ENCODE measurements at places on chromosomes 11 and 22.

GRCh38 chr11:131824771-131825170 is 454.4 kb downstream of the NTM start:
- no peak for DNase-seq

DNA sequence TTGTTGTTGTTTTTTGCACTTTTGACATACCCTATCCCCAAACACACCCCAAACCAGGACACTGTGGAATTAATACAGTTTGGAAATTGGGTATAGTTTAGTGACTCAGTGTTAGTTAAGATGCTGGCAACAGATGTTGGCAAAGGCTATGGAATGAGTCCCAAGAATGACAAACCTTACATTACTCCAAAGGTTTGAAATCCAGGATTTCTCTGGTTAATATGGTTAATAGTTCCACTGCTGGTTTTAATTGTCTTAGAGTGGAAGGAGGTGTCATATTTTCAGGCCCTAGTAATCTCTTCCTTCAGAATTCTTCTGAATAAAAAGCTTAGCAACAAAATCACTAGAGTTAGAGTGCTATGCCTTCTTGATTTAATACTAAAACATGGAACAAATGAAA is 775 bp downstream of the LPXN start:
- no peak for DNase-seq

- DNase-seq = peak; percentile 43
Observed at GRCh38 chr11:25435197-25435596, 896.7 kb upstream of the ANO3 start.

GRCh38 chr22:36522662-36523061 is 6.3 kb downstream of the EIF3D start:
- DNase-seq = no peak

GRCh38 chr11:27139742-27140367 is 99.2 kb downstream of the BBOX1 start:
- DNase-seq = no peak

- no peak for DNase-seq
Observed at GRCh38 chr22:40703174-40703573, 23.9 kb downstream of the MCHR1 start.

DNA sequence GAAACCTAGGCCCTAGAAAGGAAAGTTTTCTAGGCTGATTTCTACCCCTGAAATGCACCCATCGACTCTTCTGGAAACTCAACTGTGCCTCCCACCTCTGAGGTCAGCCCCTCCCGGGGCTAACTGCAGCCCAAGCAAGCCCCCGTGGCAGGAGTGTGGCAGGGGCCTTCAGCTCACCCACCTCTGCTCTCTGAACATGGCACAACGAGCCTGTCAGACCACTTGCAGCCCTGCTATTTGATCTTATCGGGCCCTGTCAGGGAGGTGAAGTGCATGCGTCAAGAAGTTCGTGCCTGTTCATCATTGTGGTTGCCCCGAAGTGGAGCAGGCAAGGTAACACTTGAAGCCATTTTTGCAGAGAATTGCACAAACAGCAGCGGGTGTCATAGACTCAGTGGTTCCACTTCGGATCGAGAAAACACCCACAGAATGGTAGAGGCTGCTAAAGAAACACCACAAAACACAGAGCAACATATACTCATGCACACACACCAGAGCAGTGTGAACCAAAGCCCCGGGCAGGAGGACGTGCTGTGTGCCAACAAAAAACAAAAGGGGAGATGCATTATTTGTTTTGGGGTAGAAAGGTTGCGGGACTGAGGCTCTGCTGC is 262.7 kb downstream of the ETS1 start:
- no peak for DNase-seq

GRCh38 chr11:83970061-83970671 is 684.0 kb upstream of the CCDC90B start:
- DNase-seq = no peak

DNA sequence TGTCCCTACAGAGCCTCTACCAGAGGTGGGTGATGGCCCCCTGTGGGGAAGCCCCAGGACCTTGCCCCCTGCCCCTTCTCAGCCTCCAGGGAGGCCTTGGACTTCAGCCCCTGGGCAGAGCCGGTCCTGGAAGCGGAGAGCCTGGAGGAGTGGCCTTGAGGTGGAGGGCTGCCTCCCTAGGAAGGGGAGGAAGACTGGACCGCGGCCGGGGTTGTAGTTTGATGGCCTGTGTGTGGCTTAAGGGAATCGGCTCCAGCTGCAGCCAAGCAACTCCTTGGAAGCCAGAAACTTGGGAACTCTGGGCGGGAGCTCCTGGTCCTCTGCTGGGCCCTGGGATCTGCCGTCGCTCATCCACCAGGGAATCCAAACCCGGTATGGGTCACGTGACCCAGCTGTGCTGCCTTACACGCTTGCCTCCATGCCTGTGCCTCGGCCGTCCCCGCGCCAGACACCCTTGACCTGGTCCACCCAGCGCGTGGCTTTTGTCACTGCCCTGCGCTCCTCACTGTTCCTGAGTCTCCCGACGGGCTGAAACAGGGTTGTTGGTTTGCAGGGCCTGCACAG is 23.5 kb upstream of the ARHGAP8 start:
- no peak for DNase-seq

GRCh38 chr11:70311616-70312015 is 41.1 kb downstream of the PPFIA1 start:
- peak; percentile 15 for DNase-seq

DNA sequence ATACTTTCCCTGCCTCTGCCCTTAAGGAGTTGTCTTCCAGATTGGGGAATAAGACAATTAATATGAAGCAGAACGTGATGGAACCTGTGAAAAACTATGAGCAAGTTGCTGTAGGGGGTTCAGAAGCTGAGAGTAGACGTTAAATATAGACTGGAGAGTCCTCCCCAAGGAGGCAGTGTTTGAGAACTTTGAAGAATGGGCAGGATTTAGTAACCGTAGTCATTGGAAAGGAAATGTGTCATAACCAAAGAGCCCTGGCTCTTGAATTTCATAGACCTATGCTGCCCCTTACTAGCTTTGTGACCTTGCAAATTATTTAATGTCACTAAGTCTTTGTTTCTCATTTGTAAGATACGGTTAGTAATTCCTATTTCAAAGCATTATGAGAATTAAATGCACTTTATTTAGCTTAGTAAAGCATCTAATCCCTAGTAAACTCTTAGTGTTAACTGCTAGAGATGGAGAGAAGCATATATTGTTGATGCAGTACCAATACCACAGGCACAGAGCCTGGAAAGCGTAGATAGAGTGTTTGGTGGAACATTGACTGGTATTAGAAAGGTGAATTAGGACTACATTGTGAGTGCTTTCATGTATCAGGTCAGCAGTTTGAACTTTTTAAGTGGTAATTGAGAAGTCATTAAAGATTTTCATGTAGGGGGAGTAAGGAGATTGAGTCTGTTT is 54.1 kb downstream of the MCAM start:
- no peak for DNase-seq

GRCh38 chr11:120894202-120894985 is 129.5 kb upstream of the TBCEL start:
- no peak for DNase-seq

DNA sequence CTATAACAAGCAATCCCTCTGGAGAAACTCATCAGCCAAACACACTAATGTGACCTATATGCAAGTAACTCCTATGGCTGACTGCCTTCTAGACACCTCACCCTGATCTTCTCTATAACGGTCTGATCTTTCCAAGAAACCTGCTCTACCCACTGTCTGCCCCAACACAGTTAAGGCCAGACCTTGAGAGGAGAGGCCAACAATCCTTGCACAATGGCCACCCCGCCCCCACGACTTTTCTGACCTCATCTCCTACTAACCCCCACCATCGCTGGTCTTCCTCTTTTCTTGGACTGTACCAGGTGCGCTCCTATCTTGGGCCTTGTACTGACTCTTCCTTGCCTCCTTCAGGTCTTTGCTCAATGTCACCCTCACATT is 12.5 kb downstream of the HIRA start:
- DNase-seq = no peak

GRCh38 chr11:73275381-73275750 is 3.2 kb downstream of the P2RY6 start:
- no peak for DNase-seq

- DNase-seq = no peak
Observed at GRCh38 chr22:38443628-38444521, 11.1 kb downstream of the KCNJ4 start.

DNA sequence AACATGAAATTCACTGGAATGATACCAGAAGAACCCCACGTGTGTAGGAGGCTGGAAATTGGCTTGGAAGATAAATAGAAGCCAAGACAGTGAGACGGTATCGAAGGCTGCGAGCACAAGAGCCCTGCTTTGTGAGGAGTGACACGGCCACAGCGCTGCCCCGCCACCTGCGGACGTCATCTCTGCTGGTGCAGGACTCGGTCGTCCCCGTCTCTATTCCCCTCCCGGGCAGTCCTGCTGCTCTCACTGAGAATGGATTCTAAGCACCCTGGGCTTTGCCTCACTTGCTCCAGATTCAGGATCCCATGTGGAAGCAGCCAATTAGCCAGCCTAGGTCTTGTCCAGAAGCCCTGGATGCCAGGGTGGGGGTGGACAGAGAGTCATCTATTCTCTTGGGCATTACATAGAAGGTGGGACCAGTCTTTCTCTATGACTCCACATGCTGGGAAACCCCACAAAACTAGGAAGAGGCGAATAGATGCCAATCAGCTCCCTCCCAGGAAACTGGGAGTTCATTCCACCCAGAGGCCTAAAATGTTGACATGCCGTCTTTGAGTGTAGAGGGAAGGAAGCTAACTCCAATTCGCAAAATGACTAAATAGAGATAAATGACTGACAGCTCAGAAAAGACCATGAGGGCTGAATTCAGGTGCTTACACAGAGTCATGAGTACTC is 25.1 kb downstream of the APOL3 start:
- no peak for DNase-seq

DNA sequence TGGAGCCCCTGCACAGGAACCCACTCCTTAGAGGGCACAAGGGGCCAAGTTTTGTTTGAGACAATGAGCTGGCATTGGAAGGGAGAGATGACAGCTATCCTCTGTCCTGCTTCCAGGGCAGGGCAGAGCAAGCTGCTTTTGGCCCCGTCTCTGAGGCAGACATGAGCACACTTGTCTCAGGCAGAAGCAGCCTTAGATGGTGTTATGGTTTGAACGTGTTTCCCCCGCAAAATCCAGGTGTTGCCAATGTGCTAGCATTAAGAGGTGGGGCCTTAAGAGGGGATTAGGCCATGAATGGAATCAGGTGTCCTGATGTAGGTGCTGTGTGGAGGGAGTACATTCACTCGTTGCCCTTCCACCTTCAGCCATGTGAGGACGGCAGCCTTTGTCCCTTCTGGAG is 2.5 kb downstream of the TP53AIP1 start:
- DNase-seq = no peak

- no peak for DNase-seq
Observed at GRCh38 chr11:11963842-11964773, 44.3 kb downstream of the DKK3 start.

DNA sequence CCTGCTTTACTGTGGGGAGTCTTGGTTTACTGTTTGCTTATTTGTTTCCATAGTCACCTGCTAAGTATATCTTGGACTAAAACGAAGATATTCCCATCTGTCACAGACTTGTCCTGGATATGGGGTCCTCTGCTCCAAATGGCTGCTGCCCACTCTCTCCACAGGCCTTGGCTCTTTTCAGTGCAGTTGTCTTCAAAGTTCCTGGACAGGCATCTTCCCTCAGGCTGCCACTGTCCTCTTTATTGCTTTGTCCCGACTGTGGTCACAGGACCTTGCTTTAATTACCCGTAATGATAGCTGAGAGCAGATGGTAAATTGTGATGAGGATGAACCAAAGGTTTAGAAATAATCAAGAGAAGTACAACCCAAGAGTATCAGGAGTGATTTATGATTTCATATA is 713.9 kb upstream of the CCDC179 start:
- no peak for DNase-seq

GRCh38 chr11:25734591-25735211 is 597.2 kb upstream of the ANO3 start:
- DNase-seq = peak; percentile 75

- DNase-seq = no peak
Observed at GRCh38 chr11:111135778-111136570, 109.6 kb upstream of the POU2AF2 start.

GRCh38 chr22:45600790-45601730 is 70.6 kb upstream of the ATXN10 start:
- DNase-seq = no peak

DNA sequence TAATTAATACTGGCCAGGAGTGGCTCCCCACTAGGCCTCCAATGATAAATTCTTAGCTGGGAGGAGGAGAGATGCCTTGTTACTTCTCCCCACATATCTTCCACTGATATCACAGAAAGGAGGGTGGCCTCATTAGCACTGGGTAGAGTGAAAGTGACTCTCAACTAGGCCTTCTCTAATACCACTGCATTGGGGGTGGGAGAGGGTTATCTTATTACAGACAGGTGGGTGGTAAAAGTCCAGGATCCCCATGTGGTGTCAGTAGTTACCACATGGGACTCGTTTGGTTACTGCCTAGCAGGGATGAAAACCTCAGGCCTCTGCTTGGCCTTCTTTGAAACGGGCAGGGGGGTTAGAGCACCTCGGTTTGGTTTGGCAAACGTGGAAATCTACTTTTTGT is 167.3 kb downstream of the UVRAG start:
- no peak for DNase-seq

GRCh38 chr11:3124821-3125220 is 40.3 kb downstream of the OSBPL5 start:
- DNase-seq = no peak

DNA sequence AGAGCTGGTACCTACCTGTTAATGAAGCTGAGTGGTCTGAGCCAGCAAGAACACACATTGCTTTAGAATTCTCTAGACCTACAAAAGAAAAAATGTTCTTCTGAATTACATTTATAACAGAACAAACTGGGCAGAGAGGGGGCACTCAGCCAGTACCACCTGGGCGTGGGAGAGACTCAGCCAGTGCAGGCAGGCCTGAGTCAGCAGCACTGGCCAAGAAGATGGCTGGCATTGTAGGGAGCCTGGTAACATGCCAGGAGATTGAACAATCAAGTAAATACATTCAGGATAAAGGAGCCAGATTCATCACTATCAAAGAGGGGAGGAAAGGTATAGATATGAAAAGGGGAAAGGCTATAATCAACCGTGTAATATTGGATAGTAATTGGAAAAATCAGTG is 19.9 kb downstream of the SERGEF start:
- peak; percentile 34 for DNase-seq

GRCh38 chr11:95378111-95378510 is 147.1 kb upstream of the SESN3 start:
- DNase-seq = no peak

DNA sequence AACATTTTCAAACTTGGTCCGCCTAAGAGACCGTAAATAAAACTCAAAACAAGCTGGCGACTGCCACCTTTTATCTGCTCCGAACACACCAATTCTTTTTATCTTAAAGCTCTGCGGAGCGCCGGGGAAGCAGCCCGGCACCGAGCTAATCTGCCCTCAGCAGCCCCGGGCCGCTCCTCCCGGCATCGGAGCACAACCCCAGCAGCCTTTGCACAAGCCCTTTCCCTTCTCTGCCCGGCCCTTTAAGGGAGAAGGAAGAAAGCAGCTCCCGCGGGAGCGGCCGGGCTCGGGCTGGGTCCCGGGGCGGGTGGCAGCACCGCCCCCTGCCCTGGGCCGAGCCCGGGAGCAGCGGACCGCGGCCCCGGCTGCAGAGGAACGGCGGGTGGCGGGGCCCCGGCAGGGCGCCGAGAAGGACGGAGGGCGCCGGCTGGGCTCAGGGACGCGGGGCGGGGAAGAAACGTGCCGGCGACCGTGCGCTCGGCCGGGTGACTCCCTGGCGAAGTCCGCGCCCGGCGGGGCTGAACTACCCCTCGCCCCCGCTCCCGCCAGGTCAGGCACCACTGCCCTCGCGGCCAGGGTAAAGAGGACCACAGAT is 133.6 kb upstream of the C11orf58 start:
- peak; percentile 86 for DNase-seq

GRCh38 chr22:42308892-42309468 is 38.5 kb upstream of the TCF20 start:
- no peak for DNase-seq

Measured in DMS53 (cell line).